Natural killer cell treated with Interleukin-12 subunit alpha and Interleukin-12 subunit beta and Interleukin-15 and Interleukin-18, amount 100 ng/mL, for 72 hours (primary cell): ENCODE measurements at places on chromosomes 11 and 22. TPM values are rescaled to one million over a fixed set of nuclear protein-coding genes. Genes with fewer than 3 reads are reported as not detected.

The TEX12 gene
- 0.62 TPM for total RNA-seq

GRCh38 chr22:25070956-25071355, 118.4 kb downstream of the KIAA1671 start:
- DNase-seq = no peak

DNA sequence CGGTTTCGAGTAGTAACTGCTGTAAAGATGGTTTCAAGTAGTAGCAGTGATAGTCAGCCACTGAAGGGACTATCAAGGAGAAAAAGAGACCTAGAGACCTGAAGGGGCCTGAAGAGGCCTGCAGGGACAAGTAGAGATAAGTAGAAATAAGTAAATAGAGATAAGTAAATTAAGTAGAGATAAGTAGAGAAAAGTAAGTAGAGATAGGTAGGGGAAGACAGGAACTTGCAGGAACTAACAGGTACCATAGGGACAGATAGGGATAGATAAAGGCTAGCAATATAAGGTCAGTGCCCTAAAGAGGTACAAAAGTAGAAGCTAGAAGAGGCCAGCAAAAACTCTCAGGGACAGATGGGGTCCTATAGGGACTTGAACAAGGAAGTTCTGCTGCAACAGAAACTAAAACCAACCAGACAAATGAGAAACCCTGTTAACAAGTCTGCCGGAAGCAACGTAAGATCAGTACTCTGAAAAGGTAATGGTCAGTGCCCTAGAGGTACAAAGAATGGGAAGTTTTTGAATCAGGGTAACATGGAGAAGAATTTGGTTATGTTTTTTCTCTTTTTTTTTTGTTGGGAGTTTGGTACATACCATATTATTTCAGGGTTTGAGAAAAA, 9.6 kb upstream of the SC5D start:
- no peak for DNase-seq

The KCNK7 gene
- 2.8 TPM for total RNA-seq

The SAA4 gene
- total RNA-seq = not detected

The GPR83 gene
- total RNA-seq = not detected

GRCh38 chr11:30585125-30585891, 845 bp downstream of the MPPED2 start:
- DNase-seq = no peak

GRCh38 chr11:109783840-109784239, 309.4 kb upstream of the ZC3H12C start:
- DNase-seq = no peak

The OR56A4 gene
- total RNA-seq = not detected

DNA sequence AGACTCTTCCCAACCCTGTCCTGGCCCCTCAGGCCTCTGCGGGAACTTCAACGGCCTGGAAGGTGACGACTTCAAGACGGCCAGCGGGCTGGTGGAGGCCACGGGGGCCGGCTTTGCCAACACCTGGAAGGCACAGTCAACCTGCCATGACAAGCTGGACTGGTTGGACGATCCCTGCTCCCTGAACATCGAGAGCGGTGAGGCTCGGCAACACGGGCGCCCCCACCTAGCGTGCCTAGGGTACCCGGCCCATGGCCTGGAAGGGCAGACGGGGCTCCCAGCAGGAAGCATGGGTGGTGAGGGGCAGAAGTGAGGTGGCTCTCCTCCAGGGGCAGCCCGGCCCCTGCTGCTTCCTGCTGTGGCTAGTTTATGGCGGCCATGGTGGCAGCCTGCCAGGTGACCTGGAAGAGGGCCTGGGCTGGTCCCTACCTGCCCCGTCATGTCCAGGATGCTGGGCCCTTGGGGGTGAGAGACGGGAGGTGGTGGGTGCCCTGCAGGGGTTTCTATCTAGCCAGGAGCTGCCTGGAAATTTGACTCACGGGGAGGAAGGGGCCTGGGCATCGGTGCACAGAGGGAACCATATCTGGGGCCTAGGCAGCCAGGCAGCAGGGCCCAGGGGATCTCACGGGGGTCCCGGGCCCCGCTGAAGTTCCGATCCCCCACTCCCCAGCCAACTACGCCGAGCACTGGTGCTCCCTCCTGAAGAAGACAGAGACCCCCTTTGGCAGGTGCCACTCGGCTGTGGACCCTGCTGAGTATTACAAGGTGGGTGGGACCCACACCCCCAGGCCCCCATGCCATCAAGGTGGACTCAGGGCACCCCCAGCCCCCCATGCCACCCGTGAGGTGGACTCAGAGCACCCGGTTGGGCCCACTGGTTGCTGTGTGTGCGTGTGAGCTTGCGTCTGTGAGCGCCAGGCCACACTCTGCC, 9.2 kb downstream of the MUC2 start:
- peak; percentile 51 for DNase-seq

The MPZL3 gene
- 10.8 TPM for total RNA-seq

- no peak for DNase-seq
Observed at GRCh38 chr22:41656556-41656955, 32.1 kb downstream of the SNU13 start.

The PLAAT5 gene
- total RNA-seq = not detected

DNA sequence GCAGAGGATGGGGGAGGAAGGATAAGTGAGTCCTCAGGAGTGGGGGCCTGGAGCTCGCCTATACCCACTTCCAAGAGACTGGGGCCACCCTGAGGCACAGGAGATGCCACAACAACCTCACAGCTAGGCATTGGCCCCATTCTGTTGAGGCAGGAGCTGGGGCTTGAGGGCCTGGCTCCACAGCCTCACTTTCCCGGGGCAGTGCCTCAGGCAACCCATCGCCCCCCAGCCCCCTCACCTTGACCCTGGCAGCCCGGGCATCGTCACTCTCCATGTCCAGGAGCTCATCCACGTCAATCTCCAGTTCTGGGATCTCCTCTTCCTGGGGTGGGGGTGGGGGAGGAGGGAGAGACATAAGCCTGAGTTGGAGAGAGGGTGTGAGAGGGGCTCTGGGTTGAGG, 1.8 kb downstream of the PPP1R14B start:
- DNase-seq = no peak

GRCh38 chr22:18983120-18983651, 47.1 kb upstream of the PRODH start:
- no peak for DNase-seq

DNA sequence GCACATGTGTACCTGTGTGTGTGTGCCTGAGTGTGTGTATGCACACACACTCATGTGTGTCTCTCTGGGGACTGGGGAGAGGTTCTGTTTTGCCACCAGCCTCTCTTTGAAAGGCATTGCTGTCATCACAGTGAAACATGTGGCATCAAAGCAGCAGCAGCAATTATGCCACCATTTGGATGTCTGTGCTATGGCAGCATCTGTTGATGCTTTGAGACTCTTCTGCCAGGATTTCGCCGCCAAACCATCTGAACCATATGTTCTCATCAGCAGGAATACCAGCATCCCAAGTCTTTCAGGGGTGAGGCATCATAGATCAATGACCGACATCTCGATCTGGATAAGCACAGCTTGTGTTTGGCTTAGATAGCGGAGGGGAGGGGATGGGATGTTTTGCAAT, 168.6 kb downstream of the FAT3 start:
- DNase-seq = no peak

The CRYBB2 gene
- not detected for total RNA-seq

- no peak for DNase-seq
Observed at GRCh38 chr11:18987454-18988231, 48.4 kb upstream of the MRGPRX1 start.
